ENCODE measurements at places on chromosomes 1 and 21.

- no peak for DNase-seq
Measured at GRCh38 chr1:46581681-46582455, 22.2 kb downstream of the MKNK1 start.

- DNase-seq: no peak
Measured at GRCh38 chr1:12620488-12620865, 2.5 kb upstream of the DHRS3 start.

DNA sequence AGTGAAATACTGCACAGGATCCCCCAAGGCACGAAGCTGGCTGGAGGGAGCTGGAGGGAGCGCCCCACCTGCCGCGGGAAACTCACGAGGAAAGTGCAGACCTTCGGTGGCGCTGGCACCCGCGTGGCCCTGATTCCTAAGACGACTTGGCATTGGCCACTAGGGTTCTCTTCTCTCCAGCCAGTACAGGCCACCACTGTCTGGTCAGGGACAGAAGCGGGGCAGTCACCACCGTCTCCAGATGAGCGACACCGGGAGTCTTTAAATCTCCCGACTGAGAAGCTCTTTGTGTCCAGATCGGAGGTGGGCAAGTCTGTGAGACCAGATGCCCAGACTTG is 19.2 kb upstream of the CHIA start:
- DNase-seq: no peak

DNA sequence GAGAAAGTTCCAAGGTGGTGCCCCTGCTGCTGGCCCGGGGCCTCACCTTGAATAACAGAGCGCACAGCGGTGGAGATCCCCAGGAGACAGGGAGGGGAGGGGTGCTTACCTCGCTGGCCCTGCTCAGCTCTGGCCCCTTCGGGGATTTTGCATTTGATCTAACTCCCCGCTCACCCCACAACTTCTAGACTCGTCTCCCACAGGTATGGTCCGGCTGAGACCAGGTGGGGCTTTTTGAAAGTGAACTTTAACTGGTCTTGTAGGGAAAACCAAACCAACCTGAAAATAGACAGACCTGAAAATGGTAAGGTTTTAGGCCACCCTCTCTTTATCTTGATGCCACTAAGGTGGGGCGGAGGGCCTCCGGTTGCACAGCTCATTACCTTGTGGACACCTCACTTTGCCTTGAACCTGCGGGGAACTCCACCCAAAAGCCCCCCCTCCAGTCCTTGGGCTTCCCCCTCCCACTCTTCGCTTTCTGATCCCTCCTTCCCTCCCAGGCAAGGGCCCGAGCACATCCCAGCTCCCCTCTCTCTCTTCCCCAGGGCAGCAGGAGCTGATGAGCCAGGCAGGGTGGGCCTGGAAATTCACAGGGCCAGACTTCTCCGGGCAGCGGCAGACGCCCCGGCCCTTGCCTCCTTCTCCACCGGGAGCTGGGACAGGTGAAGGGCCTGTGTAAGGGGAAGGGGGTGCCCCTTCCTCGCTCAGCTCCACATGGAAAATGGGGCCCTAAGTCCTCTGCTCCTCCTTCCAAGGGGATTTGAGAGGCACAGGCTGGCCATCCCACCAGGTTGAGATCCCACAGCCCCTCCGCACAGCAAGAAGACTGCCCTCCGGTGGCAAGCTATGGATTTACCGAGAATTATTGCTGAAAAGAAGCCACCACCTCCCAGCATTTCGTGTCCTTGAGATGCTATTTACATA is 16.1 kb downstream of the TNFRSF8 start:
- peak; percentile 41 for DNase-seq

GRCh38 chr1:23210963-23211362 is 6.3 kb downstream of the HTR1D start:
- no peak for DNase-seq

DNA sequence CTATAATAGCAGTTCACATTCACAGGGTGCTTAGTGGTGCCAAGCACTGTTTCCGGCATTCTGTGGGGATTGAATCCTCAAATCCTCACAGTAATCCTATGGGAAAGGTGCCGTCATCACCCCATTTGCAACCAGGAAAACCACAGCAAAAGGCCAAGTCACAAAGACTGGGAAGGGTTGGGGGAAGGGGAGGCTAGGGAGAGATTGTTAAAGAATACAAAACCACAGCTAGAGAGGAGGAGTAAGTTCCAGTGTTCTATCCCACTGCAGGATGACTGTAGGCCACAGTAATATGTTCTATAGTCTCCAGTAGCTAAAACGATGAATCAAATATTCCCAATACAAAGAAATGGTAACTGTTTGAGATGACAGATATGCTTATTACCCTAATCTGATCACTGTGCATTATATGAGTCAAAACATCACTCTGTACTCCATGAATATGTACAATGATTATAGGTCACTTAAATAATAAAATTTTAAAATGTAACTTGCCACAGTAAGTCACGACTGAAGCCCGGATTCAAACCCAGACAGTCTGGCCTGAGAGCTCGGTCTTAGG is 256.8 kb downstream of the TOMM20 start:
- no peak for DNase-seq

GRCh38 chr1:19009882-19010321 is 53.4 kb upstream of the IFFO2 start:
- DNase-seq: no peak

DNA sequence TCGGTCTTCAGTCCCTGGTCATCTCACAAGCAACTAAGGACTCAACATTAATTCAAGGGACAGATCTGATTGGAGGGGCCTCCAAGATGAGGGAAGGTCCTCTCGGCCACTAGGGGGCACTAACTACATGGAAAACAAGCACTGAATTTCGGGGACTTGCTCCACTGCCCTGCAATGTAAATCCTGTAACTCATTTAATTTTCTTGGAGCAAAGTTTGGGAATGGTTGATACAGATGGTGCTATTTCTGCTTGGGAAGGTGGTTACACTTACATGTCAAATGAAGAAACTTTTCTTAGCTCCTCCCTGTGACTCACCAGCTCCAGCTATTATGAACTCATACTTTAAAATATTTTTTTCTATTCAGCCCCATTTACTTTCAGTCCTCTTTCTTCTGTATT is 97.4 kb upstream of the KCNJ15 start:
- DNase-seq: peak; percentile 31

DNA sequence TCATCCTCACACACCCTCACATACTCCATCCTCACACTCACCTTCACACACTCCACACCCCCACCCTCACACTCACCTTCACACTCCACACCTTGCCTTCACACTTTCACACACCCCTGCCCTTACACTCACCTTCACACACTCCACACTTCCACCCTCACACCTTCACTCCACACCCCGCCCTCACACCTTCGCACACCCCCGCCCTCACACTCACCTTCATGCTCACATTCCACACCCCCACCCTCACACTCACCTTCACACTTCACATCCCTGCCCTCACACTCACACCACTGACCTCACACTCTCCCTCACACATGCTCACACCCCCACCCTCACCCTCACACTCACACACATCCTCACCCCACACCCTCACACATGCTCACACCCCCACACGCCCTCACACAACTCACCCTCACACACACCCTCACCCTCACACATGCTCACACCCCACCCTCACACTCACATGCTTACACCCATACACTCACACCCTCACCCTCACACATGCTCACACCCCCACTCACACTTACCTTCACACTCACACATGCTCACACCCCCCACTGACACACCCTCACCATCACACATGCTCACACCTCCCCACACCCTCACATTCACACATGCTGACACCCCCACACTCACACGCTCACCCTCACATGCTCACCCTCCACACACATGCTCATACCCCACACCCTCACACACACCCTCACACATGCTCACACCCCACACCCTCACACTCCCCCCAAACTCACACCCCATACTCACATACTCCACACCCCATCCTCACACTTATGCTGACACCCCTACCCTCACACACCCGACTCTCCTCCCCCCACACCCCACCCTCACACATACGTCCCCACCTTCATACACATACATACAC is 44.5 kb upstream of the EDN2 start:
- no peak for DNase-seq

GRCh38 chr1:240906477-240906876 is 294.5 kb upstream of the GREM2 start:
- DNase-seq: no peak

DNA sequence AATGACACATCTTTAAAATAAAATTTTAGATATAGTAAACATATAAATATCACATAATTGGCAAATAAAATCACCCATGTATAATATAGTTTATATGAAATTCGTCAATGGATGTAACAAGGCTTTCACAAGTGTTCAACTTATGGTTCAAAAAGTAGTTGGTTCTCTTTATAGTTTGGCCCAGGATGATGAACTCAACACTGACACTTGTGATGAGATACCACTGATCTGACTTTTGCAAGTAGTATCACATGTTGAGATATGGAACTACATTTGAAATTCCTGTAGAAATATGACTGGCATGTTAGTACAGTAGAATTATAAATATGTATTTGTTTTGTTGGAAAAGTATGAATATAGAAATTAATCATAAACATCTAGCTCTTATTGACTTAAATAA is 1.8 kb downstream of the TNNI3K start:
- no peak for DNase-seq

DNA sequence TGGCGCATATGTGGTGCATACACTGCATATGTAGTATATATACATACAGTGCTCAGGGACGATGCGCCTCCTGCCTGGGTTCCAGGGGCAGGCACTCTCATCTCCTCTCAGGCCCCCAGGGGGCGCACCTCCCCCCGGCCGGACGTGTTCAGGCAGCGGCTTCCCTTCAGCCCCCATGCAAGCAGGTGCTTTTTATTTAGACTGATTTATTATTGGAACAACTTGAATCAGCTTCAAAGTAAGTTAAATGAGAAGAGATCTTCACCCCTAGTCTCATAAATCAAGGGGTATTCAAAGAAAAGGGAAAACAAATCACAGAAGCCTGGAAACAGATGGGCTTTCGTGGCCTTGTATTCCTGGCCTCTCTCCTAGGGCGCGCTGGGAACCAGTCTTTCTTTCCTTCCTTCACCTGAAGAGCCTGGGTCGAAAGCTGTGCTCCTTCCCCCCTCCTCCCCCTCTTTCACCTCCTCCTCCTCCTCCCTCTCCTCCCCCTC is 64.6 kb downstream of the UBIAD1 start:
- DNase-seq: peak; percentile 41

- no peak for DNase-seq
Measured at GRCh38 chr1:168947041-168947440, 159.4 kb upstream of the ATP1B1 start.

All from stimulated activated CD8-positive, alpha-beta memory T cell treated with anti-CD3 and anti-CD28 coated beads, Interleukin-7, amount 100 ng/mL, for 48 hours (primary cell).